ENCODE measurements at places on chromosomes 2 and 18.

GRCh38 chr2:60212181-60212945, 341.1 kb downstream of the BCL11A start:
- DNase-seq, result no peak

GRCh38 chr2:107008843-107009242, 122.9 kb upstream of the ST6GAL2 start:
- DNase-seq, result no peak

GRCh38 chr18:23398401-23398800, 54.7 kb upstream of the RIOK3 start:
- no peak for DNase-seq

DNA sequence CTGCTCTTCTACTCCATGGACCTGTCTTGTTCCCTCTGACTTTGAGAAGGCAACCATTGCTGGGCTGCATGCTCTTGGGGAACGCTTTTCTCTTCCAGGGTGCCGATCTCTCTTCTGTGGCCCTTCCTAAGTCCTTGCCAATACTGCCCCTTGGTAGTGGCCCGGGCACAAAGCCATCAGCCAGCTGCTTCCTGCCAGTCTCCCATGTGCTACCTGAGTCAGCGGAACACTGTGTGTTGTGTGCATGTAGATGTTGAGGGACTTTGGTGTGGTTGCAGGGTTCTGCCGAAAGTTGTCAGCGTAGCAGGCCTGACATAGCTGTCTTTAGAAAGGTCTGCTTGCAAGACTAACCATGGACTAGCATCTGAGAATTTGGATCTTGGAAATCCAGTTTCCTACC, 35.4 kb downstream of the MGAT5 start:
- no peak for DNase-seq

DNA sequence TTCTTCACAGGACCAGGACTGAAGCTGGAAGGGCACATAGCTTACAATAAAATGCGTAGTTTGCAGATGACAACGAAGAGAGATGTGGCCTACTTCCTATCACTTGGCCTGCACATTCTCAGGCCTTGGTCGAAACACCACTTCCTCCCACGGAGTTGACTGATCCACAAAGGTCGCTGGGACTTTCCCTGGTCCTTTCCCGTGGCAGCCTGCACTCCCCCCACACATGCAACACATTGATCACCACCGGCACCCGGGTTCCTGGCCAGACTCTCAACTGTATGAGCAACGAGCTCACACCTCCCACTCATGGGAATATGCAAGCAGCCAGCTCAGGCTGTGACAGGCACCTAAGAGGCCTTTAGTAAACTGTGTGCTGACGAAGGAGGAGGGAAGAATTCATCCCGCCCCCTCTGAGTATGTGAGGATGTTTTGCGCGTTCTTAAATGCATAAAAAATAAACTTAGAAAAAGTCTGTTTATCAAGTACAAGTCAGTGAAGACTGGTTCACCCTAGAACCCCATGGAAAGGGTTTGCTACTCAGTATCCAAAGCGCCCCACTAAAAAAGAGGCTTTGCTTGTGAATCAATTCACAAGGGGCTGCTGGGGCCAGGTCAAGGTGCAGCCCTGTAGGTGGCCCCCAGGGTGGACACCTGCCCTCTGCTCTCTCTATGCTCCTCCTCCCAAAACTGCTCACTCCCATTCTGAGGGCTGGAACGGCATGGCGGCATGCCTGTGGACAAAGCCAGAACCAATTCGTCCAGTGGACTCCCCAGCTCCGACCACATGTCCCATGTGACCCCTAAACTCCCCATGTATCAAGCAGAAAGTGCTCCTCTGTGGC, 154.3 kb downstream of the EIPR1 start:
- no peak for DNase-seq

GRCh38 chr18:78423811-78424210, 555.8 kb upstream of the SALL3 start:
- DNase-seq, result no peak

GRCh38 chr2:96427917-96428316, 77.2 kb downstream of the NEURL3 start:
- no peak for DNase-seq

- no peak for DNase-seq
These were observed 138.1 kb downstream of the WDR7 start for GRCh38 chr18:56789004-56789888.

Data from femur (tissue), 1 donor.